ENCODE measurements at places on chromosomes 3 and 15.

GRCh38 chr15:33159726-33160453, 34.6 kb downstream of the FMN1 start:
- no peaks in the 10 kb centered on the region for H3K36me3 ChIP-seq
- ATAC-seq = no peak

DNA sequence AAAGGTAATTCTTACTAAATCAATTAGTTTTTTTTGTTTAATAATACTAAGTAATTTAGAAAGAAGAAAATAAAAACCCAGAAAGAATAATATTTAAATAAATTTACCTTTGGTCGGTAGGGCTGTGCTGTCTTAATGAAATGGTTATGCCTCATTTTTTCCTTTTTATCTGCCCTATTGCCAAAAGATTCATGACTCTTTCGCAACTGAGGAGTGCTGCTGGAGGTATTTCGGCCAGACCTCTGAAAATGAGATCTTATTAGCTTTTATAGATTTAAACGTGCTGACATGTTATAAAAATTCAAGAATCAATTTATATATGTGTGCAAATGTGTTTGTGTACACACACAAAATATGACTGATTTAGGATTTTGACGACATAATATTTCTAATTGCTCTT, 67.1 kb upstream of the USP50 start:
- H3K27me3 ChIP-seq = no peaks in the 10 kb centered on the region
- H3K4me1 ChIP-seq = no peaks in the 10 kb centered on the region
- ATAC-seq = no peak
- no peak overlapping the region for H3K4me3 ChIP-seq
- H3K36me3 ChIP-seq = peaks cover 39% of the 10 kb centered on the region
- no peak overlapping the region for H3K27ac ChIP-seq

- peaks cover 15% of the 10 kb centered on the region for H3K27me3 ChIP-seq
- no peak overlapping the region for H3K4me3 ChIP-seq
- H3K36me3 ChIP-seq = no peaks in the 10 kb centered on the region
Measured at GRCh38 chr3:118811236-118811732, 223.4 kb downstream of the IGSF11 start.

DNA sequence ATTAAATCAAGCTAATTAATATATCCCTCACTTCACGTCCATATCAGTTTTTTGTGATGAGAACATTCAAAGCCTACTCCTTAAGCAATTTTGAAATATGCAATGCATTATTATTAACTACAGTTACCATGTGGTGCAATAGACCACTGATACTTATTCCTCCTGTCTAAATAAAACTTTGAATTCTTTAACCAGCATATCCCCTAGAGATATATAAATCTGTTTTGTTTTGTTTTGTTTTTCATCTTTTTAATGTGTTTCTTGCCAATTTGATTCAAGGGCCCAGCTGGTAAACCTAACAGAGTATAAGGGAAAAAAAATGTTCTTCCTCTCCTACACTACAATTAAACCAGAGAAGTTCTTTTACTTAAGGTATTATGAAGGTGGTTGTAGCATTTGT, 524.2 kb downstream of the NAALADL2 start:
- no peak overlapping the region for H3K27ac ChIP-seq
- no peak for ATAC-seq
- H3K27me3 ChIP-seq = no peaks in the 10 kb centered on the region
- H3K36me3 ChIP-seq = no peaks in the 10 kb centered on the region
- no peaks in the 10 kb centered on the region for H3K4me1 ChIP-seq

- H3K4me3 ChIP-seq = no peak overlapping the region
- peaks cover 6% of the 10 kb centered on the region for H3K4me1 ChIP-seq
- peaks cover 7% of the 10 kb centered on the region for H3K27me3 ChIP-seq
- no peaks in the 10 kb centered on the region for H3K36me3 ChIP-seq
Measured at GRCh38 chr15:101258238-101259144, 6.6 kb upstream of the CHSY1 start.

DNA sequence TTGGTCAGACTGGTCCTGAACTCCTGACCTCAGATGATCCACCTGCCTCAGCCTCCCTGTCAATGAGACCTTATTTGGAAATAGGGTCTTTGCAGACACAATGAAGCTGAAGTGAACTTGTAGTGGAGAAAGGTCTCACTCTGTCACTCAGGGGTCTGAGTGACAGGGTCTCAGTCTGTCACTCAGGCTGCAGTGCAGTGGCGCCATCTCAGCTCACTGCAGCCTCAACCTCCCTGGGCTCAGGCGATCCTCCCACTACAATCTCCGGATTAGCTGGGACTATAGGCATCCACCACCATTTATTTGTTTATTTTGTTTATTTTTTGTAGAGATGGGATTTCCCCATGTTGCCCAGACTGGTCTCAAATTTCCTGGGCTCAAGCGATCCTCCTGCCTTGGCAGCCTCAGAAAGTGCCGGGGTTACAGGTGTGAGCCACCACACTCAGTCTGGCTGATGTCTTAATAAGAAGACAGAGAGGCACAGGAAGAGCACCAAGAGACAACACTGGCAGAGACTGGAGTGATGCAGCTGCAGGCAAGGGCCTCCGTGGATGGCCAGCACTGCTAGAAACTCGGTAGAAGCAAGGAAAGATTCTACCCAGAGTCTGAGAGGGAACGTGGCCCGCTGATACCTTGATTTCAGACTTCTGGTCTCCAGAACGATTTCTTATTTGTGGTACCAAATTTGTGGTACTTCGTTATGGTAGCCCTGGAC, 26.2 kb upstream of the RAF1 start:
- H3K4me3 ChIP-seq = no peak overlapping the region
- no peak for ATAC-seq
- H3K27ac ChIP-seq = no peak overlapping the region
- no peaks in the 10 kb centered on the region for H3K4me1 ChIP-seq

GRCh38 chr3:123348471-123349200, 100.3 kb downstream of the ADCY5 start:
- no peaks in the 10 kb centered on the region for H3K36me3 ChIP-seq
- no peak for ATAC-seq
- H3K4me1 ChIP-seq = no peaks in the 10 kb centered on the region
- no peak overlapping the region for H3K27ac ChIP-seq
- no peak overlapping the region for H3K4me3 ChIP-seq
- peaks cover 40% of the 10 kb centered on the region for H3K27me3 ChIP-seq

DNA sequence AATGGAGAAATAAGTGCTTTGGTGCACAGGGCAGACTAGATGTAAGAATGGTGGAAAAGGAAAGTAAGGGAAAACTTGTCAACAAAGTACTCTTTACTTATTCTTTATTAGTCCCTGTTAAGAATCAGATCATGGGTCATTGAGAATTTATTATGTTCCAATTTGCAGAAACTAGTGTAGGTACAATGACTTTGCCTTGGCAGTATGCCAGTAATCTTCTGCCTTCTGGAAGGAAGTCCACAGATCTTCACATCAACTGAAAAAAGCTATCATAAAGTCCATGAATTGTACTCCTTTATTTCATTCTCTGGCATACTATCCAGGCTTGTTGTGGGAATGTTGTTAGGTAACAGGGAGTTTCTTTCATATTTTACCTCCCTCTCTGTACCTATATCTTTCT, 88.2 kb upstream of the FLNB start:
- no peak overlapping the region for H3K27ac ChIP-seq
- ATAC-seq = no peak
- no peak overlapping the region for H3K4me3 ChIP-seq
- H3K4me1 ChIP-seq = no peaks in the 10 kb centered on the region

GRCh38 chr3:49476563-49476962, 6.5 kb downstream of the DAG1 start:
- no peaks in the 10 kb centered on the region for H3K27me3 ChIP-seq
- H3K36me3 ChIP-seq = peaks cover 19% of the 10 kb centered on the region
- H3K4me1 ChIP-seq = peaks cover 24% of the 10 kb centered on the region
- ATAC-seq = peak; percentile 82
- H3K27ac ChIP-seq = no peak overlapping the region

GRCh38 chr3:127182431-127182830, 10.5 kb upstream of the PRR23E start:
- no peak for ATAC-seq
- peaks cover 23% of the 10 kb centered on the region for H3K27me3 ChIP-seq
- H3K4me3 ChIP-seq = no peak overlapping the region
- no peaks in the 10 kb centered on the region for H3K36me3 ChIP-seq

DNA sequence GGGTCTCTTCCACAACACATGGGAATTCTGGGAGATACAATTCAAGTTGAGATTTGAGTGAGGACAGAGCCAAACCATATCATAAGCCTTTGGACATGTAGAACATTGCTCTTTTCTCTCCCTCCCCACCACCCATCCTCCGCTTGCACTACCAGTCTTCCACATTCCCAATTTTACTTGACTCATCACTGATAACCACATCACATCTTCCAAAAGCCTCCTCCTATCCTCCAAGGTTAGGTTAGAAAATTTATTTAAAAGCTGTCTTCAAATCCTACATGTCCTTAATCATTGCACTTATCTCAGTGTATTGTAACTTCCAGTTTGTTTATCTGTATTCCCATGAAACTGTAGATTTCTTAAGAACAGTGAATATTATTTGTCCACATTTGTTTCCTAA, 10.4 kb downstream of the ZBED2 start:
- H3K36me3 ChIP-seq = peaks cover 5% of the 10 kb centered on the region
- no peaks in the 10 kb centered on the region for H3K27me3 ChIP-seq
- H3K4me1 ChIP-seq = peaks cover 11% of the 10 kb centered on the region
- H3K4me3 ChIP-seq = no peak overlapping the region
- H3K27ac ChIP-seq = no peak overlapping the region
- no peak for ATAC-seq

GRCh38 chr3:30567139-30567753, 39.2 kb upstream of the TGFBR2 start:
- ATAC-seq = no peak
- H3K4me3 ChIP-seq = no peak overlapping the region
- no peak overlapping the region for H3K27ac ChIP-seq

DNA sequence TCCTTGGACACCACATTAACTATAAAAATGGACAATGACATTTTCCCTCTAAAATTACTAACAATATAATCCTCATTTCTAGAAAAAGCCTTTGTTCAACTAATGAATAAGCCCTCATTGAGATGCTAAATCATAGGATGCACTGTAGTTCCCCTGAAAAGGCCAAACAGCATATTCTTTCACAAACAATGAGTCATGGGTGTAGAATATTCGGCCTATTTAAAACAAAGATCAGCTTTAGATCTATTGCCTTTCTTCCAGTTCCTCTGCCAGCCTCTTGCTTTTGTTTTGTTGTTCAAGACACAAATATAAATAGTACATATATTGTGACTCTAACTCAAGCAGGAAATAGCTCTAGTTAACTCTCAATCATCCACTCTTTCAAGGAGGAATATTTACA, 82.5 kb downstream of the ADAM10 start:
- no peak overlapping the region for H3K27ac ChIP-seq
- ATAC-seq = no peak
- peaks cover 38% of the 10 kb centered on the region for H3K36me3 ChIP-seq

DNA sequence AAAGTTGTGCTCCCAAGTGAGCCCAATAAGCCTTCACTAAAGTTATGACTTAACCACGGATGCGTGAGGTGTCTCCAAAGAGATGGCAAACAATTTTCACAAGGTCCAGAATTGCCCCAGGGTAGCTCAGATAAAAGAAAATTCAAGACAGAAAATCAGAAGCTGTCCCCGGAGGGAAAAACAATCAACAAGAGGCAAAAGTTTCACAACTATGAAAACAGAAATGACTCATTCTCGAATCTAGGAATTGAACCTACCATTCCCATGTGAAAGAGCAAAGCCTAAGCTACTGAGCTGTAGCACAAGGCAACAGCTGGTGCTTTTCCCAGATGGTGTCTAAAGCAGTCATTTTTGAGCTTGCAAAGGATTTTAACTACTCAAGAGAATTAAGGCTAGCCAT, 33.5 kb upstream of the MKRN3 start:
- ATAC-seq = no peak
- no peaks in the 10 kb centered on the region for H3K27me3 ChIP-seq
- H3K4me3 ChIP-seq = no peak overlapping the region
- peaks cover 5% of the 10 kb centered on the region for H3K4me1 ChIP-seq

DNA sequence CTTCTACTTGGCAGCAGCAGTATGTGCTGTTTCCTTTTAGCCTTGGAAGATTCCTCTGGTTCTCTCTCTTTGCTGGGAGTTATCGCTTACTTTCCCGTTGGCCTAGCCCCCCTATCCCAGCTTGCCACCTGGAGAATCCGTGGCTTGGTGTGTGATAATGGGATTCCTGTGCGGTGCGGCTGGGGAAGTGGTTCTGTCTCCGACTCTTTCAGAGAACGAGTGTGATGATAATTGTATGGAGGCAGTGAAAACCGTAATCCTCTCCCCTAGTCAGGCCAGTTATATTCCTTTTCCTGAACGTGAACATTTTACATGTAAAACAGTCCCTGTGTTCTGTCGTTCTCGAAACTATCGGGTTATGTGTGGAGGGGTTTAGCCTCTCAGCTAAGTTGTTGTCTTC, 300.1 kb upstream of the C2CD4B start:
- H3K4me1 ChIP-seq = no peaks in the 10 kb centered on the region
- H3K4me3 ChIP-seq = no peak overlapping the region
- no peak for ATAC-seq
- no peak overlapping the region for H3K27ac ChIP-seq
- H3K27me3 ChIP-seq = peaks cover 16% of the 10 kb centered on the region

DNA sequence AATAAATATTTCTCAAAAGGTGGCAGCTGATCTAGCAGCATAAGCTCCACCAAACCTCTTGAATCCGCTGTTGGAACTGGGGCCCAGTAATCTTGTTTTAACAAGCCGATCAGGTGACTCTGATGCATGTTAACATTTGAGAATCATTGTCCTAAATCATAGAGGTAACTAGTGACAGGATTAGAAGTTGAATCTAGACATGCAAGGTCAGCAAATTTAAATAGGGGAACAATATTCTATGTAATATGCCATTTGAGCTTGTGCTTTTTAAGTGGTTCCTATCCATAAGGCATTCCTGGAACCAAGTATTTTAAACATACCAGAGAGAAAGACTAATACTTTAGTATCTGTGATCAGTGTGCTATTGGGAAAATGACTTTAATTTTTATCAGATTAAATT, 412.8 kb downstream of the PYDC2 start:
- no peaks in the 10 kb centered on the region for H3K4me1 ChIP-seq
- ATAC-seq = no peak
- H3K27ac ChIP-seq = no peak overlapping the region
- no peak overlapping the region for H3K4me3 ChIP-seq
- H3K27me3 ChIP-seq = no peaks in the 10 kb centered on the region
- H3K36me3 ChIP-seq = no peaks in the 10 kb centered on the region

- H3K27ac ChIP-seq = no peak overlapping the region
- peaks cover 8% of the 10 kb centered on the region for H3K4me1 ChIP-seq
- H3K4me3 ChIP-seq = no peak overlapping the region
- no peaks in the 10 kb centered on the region for H3K27me3 ChIP-seq
Measured at GRCh38 chr15:28140062-28140461, 40.9 kb upstream of the OCA2 start.

GRCh38 chr3:177906126-177906511, 630.1 kb upstream of the KCNMB2 start:
- H3K4me1 ChIP-seq = no peaks in the 10 kb centered on the region
- no peaks in the 10 kb centered on the region for H3K36me3 ChIP-seq
- no peaks in the 10 kb centered on the region for H3K27me3 ChIP-seq
- H3K4me3 ChIP-seq = no peak overlapping the region
- no peak overlapping the region for H3K27ac ChIP-seq
